ENCODE measurements at places on chromosomes 7 and 10.

DNA sequence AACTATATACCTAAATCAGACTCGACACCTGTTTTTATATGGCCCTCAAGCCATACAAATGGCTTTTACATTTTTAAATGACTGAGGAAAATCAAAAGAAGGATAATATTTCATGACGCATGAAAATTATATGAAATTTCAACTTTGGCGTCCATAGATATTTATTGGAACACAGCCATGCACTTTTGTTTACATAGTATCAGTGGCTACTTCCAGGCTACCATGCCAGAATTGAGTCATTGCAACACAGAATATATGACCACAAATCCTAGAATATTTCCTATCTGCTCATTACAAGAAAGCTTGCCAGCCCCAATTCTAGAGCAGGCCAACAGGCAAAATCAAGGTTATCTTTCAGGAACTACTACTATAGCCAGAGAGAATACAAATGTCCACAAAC, 29.3 kb downstream of the AFAP1L2 start:
- DNase-seq = peak; percentile 54

DNA sequence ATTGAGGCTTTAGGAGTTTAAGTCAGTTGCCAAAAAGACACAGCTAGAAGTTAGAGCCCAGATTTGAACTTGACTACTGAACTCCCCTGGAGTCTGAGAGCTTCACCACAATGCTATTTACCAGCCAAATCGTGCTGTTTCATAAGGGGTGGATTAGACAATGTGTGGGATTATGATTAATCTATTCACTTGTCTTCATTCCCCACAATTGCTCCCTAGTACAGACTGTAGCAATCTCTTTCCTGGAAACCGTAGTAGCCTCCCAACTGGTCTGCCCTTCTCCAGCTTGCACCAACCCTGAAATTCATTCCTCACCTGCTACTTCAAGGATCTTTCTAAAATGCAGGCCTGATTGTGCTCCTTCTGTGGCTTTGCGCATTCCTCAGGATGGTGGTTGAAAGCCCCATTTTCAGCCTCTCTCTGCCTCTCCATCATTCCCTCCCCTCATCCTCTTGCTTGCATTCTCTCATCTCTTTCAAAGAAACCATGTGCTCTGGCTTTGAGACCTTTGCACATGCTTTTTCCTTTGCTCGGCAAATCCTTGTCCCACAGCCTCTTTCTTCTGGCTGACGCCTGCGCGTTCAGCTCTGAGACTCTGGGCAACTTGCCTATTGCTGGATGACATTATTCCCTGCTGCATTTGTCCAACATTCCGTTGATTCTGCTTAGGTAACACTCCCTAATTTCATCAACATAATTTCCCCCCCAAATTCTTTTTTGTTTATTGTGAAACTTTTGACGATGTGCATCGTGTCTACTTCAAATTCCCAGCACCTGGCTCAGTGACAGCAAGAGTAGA, 145.1 kb downstream of the ADRA2A start:
- no peak for DNase-seq

DNA sequence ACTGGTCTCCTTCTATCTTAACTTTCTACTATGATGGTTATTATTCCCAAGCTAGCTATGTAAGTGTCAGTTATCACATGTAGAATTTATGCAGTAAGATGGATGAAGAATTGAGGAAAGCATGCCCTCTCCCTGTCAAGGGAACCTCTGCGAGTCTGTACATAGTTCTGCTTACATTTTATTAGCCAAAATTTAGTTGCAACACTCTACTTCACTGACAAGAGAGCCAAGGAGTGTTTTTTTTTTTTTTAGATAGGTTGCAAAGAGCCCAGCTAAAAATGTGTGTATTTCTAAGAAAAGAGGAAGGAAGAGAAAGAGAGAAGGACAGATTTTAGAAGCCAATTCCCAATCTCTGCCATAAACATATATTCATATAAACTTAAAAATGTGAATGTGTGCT, 357.7 kb upstream of the LRRN3 start:
- DNase-seq = no peak

- no peak for DNase-seq
Observed at GRCh38 chr7:66776800-66777442, 36.4 kb downstream of the RABGEF1 start.

DNA sequence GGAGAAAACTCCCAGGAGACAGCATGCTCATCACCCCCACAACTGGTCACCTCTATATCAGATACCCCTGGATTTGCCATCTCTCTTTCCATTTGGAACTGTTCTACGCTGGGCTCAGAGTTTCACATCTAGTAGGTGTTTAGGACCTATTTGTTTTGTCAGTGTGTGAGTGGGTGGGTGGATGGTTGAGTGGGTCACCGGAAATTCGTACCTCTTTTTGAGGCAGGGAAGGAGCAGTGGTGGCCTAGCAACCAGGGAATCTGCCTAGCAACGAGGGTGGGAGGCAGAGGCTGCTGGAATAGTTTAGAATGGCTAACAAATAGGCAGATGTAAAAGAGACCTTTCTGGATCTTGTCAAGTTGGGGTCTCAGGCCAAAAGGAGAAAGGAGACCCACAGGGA, 23.2 kb upstream of the SLF2 start:
- no peak for DNase-seq

GRCh38 chr7:2954433-2954853, 89.2 kb downstream of the CARD11 start:
- no peak for DNase-seq

- DNase-seq = no peak
Observed at GRCh38 chr10:96656839-96657238, 63.5 kb downstream of the PIK3AP1 start.

GRCh38 chr10:92091965-92092364, 168.4 kb downstream of the BTAF1 start:
- no peak for DNase-seq

- DNase-seq = no peak
Observed at GRCh38 chr10:16902606-16903005, 85.4 kb upstream of the RSU1 start.

DNA sequence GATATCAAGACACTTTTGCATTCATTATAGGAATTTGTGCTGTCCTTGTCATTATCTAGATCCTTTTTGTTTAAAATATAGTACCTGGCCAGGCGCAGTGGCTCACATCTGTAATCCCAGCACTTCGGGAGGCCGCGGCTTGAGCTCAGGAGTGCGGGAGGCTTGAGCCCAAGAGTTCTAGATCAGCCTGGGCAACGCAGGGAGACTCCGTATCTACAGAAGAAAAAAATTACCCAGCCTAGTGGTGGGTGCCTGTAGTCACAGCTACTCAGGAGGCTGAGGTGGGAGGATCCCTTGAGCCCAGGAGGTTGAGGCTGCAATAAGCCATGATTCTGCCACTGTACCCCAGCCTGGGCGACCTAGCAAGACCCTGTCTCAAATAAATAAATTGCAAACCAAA, 621 bp upstream of the MORN4 start:
- peak; percentile 5 for DNase-seq

GRCh38 chr10:16566202-16566805, 44.6 kb upstream of the C1QL3 start:
- no peak for DNase-seq

- DNase-seq = no peak
Observed at GRCh38 chr7:30166155-30166840, 31.5 kb downstream of the MTURN start.

- DNase-seq = peak; percentile 97
Observed at GRCh38 chr10:70849582-70850016, 33.9 kb downstream of the SGPL1 start.

GRCh38 chr10:69222157-69223027, 2.3 kb downstream of the HKDC1 start:
- peak; percentile 60 for DNase-seq

GRCh38 chr7:136956671-136957070, 88.2 kb downstream of the CHRM2 start:
- DNase-seq = no peak

DNA sequence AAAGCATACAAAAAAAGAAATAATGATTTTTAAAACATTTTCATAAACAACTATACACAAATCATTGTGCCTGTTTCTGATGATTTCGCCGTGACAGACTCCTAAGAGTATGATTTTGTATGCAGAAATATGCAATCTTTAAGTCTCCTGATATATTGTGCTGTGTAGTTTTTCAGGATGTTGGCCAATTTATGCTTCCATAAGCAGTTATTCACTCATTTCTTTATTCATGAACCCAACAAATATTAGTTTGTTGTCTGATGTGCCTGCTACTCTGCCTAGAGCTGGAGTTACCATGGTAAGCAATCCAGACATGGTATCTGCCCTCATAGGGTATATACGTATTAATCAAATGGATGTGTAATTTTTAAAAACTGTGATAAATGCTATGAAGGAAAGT, 40.4 kb downstream of the PRR15 start:
- no peak for DNase-seq

GRCh38 chr7:51666751-51667150, 350.1 kb upstream of the COBL start:
- DNase-seq = no peak

DNA sequence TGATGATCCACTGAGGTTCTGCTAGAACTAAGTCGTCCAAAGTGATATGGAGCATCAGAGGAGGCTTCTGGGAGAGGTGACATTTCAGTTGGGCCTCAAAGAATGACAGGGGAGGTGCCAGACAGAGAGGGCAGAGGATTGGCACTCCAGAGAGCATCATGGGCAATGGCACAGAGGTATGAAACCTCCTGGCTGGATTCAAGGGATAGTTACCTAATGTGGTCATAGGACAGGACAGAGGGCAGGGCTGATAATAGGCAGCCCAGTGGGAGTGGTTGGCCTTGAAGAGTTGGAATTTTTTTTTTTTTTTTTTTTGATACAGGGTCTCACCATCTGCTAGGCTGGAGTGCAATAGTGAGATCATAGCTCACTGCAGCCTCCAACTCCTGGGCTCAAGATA, 7.6 kb downstream of the SRRM3 start:
- DNase-seq = no peak

- no peak for DNase-seq
Observed at GRCh38 chr7:111202321-111202720, 111.4 kb downstream of the LRRN3 start.

GRCh38 chr10:57338823-57339558, 928.7 kb downstream of the IPMK start:
- peak; percentile 38 for DNase-seq

DNA sequence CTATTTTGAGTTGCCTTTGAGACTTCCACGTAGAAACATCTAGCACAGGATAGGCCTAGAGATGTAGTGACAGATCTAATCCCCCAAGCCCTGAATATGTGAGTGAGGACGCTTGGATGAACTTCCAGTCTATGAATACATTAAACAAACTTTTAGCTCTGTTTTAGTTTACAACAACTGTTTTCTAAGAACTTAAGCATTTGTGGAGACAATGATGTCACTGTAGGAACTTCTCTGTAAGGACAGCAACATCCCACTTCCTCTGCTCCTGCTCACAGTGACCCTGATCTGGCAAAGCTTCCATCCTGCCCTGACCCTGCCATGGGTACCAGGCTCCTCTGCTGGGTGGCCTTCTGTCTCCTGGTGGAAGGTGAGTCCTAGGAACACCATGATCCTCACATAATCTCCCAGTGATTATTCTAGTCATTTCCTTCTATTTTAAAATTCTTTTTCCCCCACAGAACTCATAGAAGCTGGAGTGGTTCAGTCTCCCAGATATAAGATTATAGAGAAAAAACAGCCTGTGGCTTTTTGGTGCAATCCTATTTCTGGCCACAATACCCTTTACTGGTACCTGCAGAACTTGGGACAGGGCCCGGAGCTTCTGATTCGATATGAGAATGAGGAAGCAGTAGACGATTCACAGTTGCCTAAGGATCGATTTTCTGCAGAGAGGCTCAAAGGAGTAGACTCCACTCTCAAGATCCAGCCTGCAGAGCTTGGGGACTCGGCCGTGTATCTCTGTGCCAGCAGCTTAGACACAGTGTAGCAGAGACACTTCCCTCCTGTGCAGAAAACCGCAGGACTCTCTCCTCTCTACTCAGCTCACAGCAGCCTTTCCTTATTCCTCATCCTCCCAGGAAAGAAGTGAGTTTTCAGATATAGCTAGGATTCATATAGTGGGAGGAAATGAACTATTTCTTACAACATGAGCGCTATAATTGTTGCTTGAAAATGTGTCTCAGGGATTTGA, 194.4 kb upstream of the PRSS1 start:
- no peak for DNase-seq

DNA sequence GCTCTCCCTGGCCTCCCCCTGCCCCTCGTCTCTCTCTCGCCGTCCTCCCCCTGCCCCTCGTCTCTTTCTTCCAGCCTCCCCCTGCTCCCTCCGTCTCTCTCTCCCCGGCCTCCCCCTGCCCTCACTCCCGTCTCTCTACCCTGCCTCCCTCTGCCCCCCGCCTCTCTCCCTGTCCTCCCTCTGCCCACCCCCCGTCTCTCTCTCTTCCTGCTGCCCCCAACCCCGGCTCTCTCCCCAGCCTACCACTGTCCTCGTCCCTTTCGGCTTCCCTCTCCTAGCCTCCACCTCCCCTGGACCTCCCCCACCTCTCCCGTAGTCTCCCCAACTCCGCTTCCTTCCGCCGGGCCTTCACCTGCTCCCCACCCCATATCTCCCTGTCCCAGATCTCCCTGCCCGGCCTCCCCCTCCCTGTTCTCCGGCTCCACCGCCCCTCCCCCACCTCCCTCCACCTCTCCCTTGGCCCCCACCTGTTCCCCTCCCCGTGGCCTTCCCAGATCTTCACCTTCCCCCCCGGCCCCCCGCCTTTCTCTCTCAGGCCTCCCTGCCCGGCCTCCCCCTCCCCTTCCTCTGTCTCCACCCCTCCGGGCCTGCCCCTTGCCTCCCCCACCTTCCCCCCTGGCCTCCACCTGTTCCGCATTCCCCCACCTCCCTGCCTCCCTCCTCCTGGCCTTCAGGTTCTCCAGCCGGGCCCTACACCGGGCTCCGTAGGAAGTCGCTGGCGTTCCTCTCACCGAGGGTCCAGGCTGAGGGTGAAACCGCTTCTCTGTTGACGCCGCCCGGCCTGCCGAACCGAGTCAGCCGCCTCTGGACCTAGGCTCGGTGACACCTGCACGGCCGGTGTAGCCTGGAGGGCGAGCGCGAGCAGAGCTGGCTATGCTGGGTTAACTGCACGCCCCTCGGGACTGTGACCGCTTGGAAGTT, 1.2 kb downstream of the GET4 start:
- DNase-seq = no peak

DNA sequence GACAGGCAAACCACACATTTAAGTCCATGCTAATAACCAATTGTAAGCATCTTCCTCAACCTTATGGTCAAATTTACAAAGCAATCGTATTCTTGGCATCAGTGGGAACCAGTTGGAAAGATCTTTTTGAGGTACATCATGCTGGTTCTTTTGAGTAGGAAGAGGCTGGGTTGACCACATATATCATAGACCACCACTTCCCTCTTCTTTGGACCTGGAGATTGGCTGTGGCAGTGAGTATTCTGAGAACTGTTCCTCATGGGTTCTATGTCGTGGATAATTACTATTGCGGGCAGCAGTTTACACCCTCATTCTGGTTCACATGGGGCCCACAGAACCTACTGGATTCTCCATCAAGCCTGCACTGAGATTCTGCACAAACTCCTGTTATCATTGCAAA, 35.5 kb upstream of the C1GALT1 start:
- DNase-seq = no peak

DNA sequence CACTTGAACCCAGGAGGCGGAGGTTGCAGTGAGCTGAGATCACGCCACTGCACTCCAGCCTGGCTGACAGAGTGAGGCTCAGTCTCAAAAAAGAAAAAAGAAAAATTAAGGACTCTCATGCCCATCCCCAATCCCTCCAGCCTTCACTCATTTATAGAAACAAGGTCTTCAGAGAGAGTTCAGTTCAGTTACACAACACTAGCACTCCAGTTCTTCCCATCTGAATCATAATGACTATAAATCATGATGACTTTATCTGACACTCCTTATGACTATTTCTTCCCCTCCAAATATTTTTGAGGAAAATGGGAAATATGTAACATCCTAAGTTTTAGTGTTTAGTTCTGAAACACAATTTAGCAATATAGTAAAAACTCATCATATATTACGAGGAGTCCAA, 107.4 kb upstream of the LSM8 start:
- peak; percentile 48 for DNase-seq
